ENCODE measurements at places on chromosomes 3 and 15.

GRCh38 chr3:11185564-11186317 lies 31.4 kb downstream of the HRH1 start:
- no peak for DNase-seq

DNA sequence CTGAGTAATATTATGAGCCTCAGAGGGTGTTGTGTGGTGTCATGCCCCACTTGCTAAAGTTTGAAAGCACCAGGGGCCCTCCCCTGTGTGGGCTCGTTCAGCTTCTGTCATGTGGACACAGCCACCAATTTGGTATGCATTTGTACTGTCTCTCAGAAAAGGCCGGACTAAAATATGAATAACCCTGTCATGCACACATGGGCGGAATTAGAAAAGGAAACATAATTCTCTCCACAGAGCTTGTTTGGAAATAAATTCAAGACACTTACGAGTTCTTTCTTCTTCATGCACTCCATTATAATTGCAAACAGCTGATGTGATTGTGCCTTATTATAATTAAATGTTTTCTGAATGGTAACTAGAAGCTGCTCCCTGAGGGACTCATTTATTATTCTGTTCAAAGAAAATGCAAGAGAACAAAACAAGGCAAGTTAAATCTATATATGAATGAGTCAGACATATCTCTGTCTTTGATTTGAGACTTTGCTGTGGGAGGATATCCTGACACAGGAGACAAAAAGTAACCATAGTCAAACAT lies 39.1 kb downstream of the TRPM1 start:
- no peak for DNase-seq

GRCh38 chr3:194976049-194976451 lies 290.4 kb downstream of the FAM43A start:
- no peak for DNase-seq

DNA sequence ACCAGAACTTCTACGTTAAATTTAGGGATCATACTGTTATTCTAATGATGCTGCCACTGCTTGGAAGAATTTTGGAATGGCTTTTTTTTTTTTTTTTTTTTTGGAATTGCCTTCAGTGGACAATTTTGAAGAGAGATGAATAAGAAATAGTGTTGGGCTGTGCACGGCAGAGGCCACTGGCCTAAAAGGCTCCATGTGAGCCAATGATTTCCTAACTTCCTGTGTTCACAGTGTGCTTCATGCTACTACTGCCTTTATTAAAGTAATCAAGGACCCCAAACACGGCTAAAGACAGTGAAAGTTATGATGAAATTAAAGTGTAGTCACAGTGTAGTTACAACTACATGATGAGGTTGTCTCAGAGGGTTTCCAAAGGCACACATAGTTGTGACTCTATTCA lies 100.8 kb upstream of the TNFAIP8L3 start:
- DNase-seq, result no peak

GRCh38 chr3:194905696-194906095 lies 220.0 kb downstream of the FAM43A start:
- DNase-seq, result no peak

DNA sequence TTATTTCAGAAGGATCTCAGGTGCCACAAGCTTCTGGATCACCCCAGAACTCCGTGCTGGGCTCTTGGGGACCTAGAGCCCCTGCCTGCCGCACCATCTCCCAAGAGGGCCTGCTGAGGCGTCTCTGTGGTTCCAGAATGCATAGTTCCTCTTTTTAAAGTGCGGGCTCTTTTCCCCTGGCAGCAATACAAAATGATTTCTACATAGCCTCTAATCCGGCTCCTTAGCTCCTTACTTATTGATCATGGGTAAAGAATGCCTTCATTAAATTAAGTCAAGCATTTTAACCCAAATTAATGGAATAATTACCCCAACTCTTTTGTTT lies 121.9 kb downstream of the ATP10A start:
- no peak for DNase-seq

DNA sequence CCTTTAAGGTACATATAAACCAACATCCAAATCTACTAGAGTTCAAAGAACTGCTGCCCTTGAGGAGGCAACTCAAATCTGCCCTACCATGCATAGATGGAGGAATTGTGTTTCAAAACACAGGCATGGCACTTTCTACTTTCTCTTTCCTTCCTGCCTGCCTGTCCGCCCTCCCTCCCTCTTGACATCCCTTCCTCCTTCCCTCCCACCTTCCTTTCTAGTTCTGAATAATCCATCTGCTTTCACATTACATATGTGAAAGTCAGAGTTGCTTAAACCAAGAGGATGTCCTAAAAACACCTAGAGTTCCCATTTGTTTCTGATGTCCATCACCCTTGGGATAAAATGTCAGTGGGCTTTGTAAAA lies 537.6 kb downstream of the FOXP1 start:
- DNase-seq, result no peak
